ENCODE measurements at places on chromosomes 6 and 20. TPM values are rescaled to one million over a fixed set of nuclear protein-coding genes. Genes with fewer than 3 reads are reported as not detected.

The GPLD1 gene
- total RNA-seq: 0.18 TPM

The POM121L2 gene
- total RNA-seq: not detected

The PHACTR3 gene
- total RNA-seq: not detected

The SLC17A1 gene
- not detected for total RNA-seq

All from endothelial cell of coronary artery (primary cell).